ENCODE measurements at places on chromosomes 16 and 17. TPM values are rescaled to one million over a fixed set of nuclear protein-coding genes. Genes with fewer than 3 reads are reported as not detected.

Gene EME1
- polyA plus RNA-seq: 5.4 TPM

Gene CRHR1
- 3.3 TPM for polyA plus RNA-seq

Gene PRR29
- polyA plus RNA-seq: 3.8 TPM

Gene SLC6A2
- not detected for polyA plus RNA-seq

Gene GRIN2A
- polyA plus RNA-seq: 0.11 TPM

Gene CHRNE
- polyA plus RNA-seq: not detected

Gene PLA2G10
- not detected for polyA plus RNA-seq

Gene LLGL2
- polyA plus RNA-seq: 4.2 TPM

Gene PGS1
- 81.8 TPM for polyA plus RNA-seq

Measured in neural cell (in vitro differentiated cells).